ENCODE measurements at places on chromosomes 4 and X. TPM values are rescaled to one million over a fixed set of nuclear protein-coding genes. Genes with fewer than 3 reads are reported as not detected.

GRCh38 chr4:87019898-87020297 is 85.1 kb downstream of the AFF1 start:
- DNase-seq, result no peak

Gene MAGEA4
- total RNA-seq, result 11.4 TPM

- no peak for DNase-seq
Measured at GRCh38 chr4:122914292-122914904, 8.0 kb downstream of the NUDT6 start.

GRCh38 chr4:109977854-109978501 is 65.3 kb downstream of the EGF start:
- no peak for DNase-seq

Gene SPANXN3
- not detected for total RNA-seq

Gene BEX1
- 46.8 TPM for total RNA-seq

GRCh38 chr4:180120068-180120467 is 2123.1 kb upstream of the TENM3 start:
- no peak for DNase-seq

Gene DRP2
- 0.39 TPM for total RNA-seq

DNA sequence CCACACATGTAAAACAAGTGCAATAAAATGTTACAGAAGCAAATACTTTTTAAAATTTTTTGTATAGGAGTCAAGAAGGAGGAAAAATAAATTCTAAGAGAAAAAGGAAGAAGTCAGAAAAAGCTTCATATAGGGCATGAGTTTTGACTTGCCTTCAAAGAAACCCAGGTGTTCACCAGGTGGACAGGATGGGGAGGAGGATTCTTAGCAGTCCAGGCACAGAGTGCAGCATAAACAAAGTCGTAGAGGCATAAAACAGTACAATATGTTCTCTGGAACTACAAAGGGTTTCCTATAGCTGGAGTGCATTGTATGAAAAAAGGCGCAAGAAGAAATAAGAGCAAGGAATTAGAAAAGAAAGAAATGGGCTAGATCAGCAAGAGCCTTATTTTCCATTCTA is 1.9 kb upstream of the SCFD2 start:
- DNase-seq, result no peak

Gene AKAP14
- total RNA-seq, result 1.6 TPM

DNA sequence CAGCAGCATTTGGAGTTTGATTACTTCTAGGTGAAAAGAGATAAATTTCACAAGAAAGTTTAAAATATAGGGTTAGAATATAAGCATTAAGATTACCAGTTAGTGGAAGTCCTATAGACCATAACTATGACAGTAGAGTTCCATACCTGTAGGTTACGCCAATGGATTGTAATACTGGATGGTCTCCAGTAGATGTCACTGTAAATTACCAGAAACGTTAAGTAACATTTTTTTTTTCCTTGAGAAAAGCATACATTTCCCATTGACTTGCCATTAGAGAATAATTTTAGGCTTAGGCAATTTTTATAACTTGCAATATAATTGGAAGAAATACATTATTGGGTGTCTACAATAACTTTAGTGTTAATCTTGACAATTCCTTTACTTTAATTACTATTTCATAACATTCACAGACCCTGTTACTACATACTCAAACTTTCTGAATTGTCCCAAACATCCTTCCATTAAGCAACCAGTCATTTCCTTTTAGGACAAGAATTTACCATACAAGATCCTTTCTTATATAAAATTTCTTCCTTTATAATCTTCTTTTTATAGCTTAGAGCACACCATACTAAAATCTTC is 304.1 kb upstream of the TECRL start:
- DNase-seq, result no peak

- no peak for DNase-seq
Measured at GRCh38 chr4:148964456-148964855, 522.2 kb upstream of the NR3C2 start.

DNA sequence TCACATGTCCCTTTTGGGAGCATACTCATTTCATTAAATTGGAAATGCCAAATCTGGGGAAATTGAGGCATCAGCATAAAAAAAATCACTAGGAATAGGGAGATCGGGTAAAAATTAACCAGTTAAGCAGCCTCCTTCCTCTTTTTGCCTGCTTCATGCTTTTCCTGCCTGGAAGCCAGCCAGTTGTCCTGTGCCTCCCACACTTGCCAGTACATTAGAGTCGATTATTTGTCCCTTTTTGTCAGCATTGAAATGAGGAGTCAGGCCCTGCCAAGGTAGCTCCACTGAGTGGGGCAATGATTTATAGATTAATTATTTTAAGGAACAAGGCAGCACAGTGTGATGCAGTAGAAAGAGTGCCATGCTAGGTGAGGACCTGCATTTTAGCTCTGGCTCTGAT is 55.3 kb downstream of the SH2D1A start:
- no peak for DNase-seq

DNA sequence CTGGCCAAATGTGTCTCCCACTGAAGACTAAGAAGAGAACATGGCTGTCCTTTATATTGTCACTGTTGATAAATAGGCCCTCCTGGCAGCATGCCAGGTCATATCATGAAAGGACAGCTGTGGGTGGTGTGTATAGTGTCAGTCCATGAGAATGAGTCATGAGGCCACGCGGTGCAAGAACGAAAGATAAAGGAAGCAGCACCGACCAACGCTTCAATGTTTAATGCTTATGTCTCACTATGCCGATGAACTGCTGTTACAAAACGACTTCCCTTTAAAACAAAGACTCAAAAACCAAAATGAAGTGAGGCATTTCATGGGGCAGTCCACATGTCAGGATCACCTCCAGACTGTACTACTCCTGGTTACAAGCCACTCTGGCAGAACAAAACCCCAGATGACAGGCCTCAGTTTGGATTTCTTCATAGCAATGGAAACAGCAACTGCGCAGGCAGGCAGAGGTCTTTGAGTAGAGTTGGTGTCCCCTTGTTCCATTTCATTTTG is 5.2 kb upstream of the TCEANC start:
- DNase-seq, result no peak

DNA sequence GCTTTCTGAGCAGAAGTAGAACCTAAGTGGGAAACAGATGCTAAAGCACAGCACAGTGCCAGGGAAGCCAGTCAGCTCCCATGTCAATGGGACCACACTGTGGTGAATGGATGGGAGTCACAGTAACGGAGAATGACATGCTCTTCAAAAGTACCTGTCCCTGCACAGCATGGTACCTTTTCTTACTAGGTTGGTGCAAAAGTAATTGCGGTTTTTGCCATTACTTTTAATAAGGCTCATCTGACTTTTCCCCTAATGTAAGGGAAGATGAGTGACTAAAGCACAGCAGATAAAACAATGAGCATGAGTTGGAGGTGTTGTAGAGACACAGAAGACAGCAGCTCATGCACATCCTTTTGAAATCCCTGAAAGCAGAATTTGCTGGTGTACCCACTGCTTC is 62.3 kb downstream of the CCNG2 start:
- no peak for DNase-seq

DNA sequence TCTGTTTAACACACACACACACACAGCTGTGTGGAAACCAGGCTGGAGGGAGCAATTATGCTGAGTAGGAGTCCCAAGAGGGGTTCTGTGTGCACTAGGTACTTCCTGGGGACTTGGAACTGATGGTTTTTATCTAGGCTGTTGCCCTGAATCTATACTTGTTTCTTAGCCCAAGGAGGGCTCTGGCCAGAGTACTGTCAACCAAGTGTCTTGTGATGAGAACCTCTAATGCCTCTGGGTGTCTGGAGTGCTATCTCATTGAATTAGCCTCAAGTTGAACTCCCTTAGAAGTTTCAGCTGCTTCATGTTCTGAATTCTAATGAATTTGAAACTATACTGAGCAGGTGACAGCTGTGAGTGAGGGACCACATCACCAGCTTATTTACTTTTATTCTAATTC is 16.6 kb downstream of the ARHGAP24 start:
- DNase-seq, result no peak

Gene STEEP1
- 25.5 TPM for total RNA-seq

DNA sequence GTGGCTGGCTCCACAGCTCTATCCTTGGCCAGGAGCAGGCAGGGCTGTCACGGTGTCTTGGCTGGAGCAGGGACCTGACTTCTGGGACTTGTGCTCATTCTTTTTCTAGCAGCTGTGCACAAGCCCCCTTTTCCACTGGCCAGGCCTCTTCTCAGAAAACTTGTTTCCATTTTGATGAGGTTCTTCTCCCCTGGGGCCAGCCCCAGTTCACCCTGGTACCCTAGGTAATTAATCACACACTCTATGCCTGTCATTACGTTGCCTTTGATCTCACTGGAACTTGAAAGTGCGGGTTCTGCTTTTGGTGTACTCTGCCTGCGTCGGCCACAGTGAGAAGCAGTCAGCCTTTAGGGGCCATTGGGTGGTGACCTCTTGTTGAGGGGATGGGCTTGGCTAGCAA is 26.6 kb downstream of the DRD5 start:
- DNase-seq, result no peak

- no peak for DNase-seq
Measured at GRCh38 chr4:105232374-105232773, 85.7 kb downstream of the TET2 start.

DNA sequence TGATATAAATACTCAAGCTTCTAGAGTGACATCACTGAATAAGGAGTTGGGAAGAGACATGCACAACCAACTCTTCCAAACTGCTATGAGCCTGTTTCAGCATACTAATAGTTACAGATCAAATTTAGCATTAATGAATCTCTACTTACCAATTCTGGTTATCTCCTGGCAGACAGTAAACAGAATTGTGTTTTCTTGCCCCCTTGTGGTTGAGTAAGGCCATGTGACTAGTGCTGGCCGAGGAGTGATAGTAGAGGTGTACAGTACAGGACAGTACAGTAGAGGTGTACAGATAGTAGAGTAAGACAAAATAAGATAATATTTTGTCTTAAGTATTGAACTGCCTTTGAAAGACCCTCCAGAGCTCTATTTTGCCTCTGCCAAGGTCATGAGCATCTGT is 681.4 kb downstream of the GABRG1 start:
- no peak for DNase-seq

Gene SLITRK2
- not detected for total RNA-seq

Gene DKK2
- not detected for total RNA-seq
